ENCODE measurements at places on chromosomes 7 and 10.

- no peak for DNase-seq
These were observed 5.1 kb downstream of the ERV3-1 start for GRCh38 chr7:65001291-65001814.

DNA sequence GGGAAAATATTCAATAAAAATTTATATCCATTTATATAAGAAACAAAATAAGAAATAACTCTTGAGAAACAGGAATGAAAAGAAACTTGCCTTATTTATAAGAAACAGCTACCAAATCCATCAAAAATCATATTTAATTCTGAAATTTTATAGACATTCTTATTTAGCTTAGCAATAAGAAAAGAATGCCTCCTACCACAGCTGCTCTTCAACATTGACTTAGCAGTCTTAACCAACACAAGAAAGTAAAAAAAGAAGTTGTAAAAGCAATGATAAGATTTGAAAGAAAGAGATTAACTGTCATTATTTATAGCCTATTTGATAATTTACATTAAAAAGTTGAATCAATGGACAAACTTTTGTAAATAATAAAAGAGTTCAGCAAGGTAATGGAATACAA, 212.8 kb downstream of the ZNF365 start:
- DNase-seq: no peak

DNA sequence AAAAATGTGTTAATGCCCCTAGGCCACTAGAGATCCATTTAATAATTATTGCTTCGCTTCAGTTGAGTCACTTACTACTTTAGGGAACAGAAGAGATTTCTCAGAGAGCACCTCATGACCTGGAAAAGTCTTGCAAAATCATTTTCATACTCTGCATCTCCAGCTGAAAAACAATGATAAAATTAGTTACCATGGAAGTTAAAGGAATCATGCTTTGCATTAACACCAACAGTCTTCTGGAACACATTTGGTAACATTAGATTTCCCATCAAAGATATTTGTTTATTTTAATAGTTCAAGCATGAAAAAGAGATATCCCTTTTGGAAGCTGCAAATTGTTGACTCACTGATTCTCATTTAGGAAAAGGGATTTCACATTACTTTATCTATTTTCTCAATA, 1.8 kb upstream of the STEAP2 start:
- no peak for DNase-seq

DNA sequence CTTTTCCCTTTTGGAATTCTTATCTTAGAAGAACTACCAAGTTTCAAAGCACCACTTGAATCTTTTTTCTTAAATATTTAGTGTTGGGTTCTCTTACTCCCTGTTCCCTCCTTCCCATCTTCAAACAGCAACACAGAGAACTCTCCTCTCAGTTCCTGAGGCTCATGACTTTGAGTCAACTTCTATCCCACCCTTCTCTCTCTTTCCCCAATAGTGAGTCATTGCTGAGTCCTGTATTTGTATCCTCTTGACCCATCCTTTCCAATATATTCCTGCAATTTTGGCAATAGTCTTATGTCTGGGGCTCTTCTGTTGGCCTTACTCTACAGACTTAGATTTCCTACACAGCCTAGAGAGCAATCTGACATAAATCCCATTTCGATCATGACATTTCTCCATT, 20.8 kb upstream of the JCAD start:
- no peak for DNase-seq

DNA sequence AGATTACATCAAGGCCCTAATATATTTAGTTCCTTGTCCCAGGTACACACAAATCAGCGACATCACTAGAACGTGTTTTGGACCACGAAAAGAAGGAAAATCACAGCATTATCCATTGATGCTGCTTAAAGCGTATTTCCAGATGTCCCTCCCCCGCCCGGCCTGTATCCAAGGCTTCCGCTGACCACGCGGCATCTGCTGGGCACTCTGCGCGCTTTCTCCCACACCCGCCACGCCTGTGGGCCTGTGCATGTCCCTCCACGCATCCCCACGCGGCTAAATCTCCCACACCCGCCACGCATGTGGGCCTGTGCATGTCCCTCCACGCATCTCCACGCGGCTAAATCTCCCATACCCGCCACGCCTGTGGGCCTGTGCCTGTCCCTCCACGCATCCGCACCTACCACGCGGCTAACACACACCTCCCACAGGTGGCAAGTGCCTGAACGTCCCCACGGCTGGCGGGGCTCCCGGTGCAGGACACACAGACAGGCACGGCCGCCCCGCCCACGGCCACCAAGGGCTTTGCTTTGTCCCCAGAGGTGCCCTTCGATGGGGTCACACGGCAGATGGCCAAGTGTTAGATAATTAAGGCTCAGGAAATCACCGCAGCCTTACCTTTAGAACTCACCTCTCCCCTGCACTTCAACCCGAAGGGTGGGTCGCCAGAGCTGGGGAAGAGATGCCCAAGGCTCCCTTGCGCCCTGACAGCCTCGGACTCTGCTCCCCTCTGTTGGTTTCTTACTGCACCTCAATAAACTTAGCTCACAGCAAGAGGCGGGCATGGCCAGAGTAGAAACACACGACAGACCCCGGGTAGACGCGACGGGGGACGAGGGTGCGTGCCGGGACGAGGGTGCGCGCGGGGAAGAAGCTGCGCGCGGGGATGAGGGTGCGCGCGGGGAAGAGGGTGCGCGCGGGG, 49.5 kb downstream of the DIP2C start:
- no peak for DNase-seq

GRCh38 chr10:34655286-34656170, 159.6 kb downstream of the PARD3 start:
- no peak for DNase-seq

GRCh38 chr7:135355377-135356048, 121.9 kb downstream of the STRA8 start:
- no peak for DNase-seq

- no peak for DNase-seq
These were observed 2.7 kb downstream of the CALD1 start for GRCh38 chr7:134782121-134782623.

DNA sequence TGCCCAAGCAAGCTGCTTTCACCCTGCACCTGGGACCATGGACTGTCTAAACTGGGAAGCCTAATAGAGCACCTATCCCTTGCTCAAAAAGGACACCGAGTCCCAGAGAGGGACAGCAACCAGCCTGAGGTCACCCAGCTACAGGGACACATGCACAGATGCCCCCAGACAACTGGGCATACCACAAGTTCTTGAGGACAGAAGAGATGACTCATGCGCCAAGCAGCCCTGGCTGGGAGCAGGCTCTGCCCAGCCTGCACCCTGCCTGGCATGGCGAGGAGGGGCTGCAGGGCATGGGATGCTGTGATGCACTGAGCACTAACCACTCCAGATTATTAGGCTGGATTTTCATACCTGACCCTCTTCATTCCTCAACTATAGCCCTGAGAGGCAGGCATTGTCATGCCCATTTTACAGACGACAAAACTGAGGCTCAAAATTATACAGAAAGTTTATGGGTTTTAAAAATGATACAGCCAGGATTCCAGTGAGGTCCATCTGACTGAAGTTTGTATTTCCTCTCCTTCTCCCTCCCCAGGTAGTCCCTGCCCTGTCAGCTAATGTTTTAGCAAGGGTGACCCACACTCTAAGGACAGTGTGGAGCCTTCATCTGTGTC, 289.3 kb upstream of the ZMIZ1 start:
- DNase-seq: no peak

DNA sequence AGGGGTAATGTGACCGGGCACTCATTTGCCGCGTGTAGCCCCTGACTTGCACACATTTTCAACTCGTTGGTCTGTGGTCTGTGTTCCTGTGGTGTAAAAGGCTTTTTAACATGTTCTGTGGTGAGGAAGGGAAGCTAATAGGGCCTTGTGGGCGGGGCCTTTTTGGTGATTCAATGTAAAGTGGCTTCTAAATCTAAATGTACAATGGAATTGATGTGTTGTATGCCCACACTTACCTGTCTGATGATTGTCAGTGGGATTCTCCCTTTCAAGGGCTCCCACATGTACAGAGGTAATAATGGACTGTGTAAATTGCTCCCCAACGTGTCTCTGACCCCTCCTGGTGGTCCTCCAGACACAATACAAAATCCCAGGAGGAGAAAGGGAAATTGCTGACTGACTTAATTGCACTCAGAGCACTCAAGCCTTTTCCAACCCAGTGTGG, 43.1 kb upstream of the GATAD1 start:
- no peak for DNase-seq

GRCh38 chr10:126212738-126213137, 175.5 kb downstream of the ADAM12 start:
- DNase-seq: no peak

DNA sequence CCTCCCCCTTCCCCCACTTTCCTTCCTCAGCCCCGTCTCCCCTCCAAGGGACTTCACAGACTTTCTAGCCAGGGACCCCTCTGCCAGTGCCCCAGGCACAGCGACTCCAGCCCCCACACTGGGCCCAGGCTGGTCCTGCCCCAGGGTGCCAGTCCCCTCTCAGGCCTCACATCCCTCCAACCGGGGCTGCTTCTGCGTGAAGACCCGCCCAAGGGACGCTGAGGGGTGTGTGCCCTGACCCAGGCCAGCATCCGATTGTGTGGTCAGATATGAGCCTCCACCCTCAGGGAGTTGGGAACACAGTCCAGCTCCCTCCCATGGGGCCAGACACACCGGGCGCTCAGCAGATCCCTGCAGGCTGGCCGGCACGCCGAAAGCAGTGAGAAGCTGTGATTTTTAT, 97.0 kb downstream of the MICALL2 start:
- DNase-seq: no peak

- no peak for DNase-seq
These were observed 182.2 kb upstream of the GNAI1 start for GRCh38 chr7:79952399-79952798.

DNA sequence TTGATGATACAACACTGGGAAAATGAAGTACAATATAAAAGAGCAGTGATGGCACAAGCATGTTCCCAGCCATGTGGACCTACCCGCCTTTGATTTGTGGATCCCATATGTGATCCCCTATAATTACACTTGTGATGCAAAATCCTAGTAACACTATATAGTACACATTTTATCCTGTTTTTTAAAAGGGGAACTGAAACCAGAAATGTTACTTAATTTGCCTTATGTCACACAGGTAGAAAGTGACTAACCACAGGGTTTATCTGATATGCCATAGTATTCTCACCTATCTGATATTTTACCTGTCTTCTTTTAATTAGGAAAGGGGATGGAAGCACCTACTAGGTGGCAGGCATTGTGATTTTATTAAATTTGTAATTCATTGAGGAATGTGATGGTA, 35.0 kb downstream of the ARMC3 start:
- no peak for DNase-seq

DNA sequence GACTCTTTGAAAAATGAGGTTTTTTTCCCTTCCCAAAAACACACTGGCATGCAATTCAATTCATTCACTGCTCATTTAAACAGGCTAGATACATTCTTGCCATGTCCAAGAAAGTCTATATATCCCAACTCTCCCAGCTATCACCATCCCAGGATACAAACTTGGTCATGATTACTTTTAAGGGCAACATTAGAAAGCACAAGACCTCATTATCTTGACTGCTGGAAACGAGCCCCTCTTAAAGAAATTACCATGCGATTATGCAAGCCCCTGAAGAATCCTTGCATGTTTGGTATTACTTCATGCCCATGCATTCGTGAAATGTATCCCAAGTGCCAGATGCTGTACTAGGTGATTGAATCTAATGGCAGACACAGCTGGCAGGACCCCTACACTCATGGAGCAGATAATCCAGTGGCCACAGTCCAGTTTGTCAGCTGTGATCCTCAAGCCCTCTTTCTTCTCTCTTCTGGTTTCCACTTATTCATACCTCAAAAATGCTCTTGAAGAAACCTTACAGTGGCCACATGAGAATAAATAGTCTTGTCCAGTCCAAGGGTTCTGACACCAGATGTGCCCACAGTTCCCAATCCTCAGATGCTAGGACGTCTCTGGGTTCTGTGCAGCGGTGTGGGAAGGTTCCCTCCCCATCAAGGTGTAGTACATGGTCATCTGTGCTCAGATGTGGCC, 103.7 kb upstream of the HABP2 start:
- DNase-seq: no peak

DNA sequence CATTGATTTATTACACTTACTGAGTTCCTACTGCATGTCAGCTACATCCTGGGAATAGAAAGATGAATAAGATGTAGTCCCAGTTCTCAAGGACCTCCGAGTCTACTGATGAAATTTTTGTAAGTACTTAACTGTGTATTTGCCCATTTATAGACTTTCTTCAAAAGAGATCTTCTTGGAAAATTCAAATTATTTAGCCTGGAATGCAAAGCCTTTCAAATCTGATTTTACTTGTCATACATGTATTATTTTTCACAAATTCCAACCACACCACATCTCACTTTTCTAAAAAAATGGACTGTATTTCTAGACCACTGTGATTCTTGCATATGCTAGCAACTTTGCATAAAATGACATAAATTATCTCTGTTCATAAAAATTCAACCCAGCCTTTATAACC, 581.3 kb downstream of the ATRNL1 start:
- no peak for DNase-seq

GRCh38 chr10:75932921-75933320, 501.5 kb downstream of the LRMDA start:
- no peak for DNase-seq

DNA sequence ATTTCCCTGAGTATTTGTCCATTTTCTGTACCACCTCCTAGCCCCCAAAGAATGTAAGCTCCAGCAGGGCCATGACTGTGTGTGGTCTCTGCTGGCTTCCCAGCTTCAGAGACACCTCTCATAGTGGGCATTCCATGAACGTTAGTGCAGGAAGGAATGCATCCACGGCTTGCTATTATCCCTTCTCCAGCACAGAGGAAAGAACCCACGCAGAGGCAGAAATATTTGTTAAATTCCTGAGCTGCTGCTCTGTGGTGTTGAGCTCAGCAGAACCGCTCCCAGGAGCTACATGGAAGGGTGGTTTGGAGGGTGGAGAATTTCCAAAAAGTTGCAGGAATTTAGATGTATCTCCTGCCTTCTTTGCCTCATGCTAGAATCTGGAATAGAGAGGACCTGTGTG, 275.2 kb downstream of the POU6F2 start:
- no peak for DNase-seq

DNA sequence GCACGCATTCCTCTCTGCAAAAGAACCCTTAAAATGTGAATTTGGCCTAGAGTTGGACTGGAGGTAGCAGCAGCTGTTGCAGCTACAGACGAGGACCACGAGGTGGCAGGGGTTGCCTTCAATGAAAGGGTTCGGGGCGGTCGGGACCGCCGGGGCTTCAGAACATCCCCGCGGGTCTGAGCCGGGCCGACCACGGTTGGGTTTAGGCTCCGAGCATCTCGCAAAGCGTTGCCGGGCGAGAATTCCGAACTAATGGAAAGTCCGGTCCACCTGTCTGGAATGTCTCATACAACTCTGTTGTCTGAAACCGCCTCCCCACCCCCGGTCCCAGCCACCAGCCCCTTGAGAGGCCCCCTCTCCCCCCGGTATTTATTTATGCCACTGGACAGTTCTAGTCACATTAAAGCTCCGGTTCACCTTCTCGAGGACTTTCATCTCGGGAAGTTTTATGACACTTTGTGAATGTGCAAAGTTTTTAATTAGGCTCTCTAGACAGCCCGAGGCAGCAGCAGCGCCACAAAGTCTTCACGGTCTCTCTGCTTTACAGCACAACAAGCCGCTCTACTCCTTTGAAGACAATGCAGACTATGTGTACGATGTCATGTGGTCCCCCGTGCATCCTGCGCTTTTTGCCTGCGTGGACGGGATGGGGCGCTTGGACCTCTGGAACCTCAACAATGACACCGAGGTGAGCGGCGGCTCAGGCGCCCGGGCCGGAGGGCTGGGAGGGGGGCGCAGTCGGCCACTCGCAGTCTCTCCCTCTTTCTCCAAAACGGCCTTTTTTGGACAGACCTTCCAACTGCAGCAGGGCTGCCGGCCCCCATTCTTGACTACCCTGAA, 246.2 kb downstream of the SLC25A13 start:
- DNase-seq: peak; percentile 38

GRCh38 chr7:135188298-135188984, 17.9 kb upstream of the CYREN start:
- no peak for DNase-seq

Measured in activated CD4-positive, CD25-positive, alpha-beta regulatory T cell treated with anti-CD3 and anti-CD28 coated beads, Interleukin-2, amount 50 U/mL, for 72 hours (primary cell).